Stimulated activated CD4-positive, alpha-beta T cell treated with anti-CD3 and anti-CD28 coated beads, TNF-alpha, amount 100 ng/mL, for 1 hour (primary cell): ENCODE measurements at places on chromosomes 16 and 17.

- DNase-seq = no peak
Measured at GRCh38 chr16:72749091-72749490, 298.8 kb downstream of the ZFHX3 start.

DNA sequence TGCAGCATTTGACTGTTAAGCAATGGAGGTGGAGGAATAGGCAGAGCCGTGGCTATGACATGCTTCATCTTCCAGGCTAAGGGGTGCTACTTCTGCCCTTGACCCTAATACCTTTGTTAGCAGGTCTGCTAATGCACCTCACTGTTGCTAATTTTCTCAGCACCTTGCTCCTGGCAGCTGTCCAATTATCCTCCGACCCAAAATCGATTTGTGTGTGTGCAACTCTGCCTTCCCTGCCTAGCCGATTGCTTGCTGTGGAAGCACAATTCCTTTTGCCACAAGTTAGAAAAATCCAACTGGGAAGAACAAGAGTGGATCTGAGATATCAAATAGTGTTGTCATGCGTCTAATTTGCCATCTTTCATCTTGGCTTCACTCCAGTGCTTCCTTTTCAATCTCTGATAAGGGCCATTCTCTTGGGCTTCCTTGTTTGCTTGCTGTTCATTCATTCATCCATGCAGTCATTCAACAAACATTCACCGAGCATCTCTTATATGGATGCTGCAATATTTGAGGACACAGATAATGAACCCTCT lies 422.8 kb downstream of the RBFOX1 start:
- DNase-seq = no peak

GRCh38 chr16:49742428-49743202 lies 113.3 kb downstream of the ZNF423 start:
- DNase-seq = no peak

DNA sequence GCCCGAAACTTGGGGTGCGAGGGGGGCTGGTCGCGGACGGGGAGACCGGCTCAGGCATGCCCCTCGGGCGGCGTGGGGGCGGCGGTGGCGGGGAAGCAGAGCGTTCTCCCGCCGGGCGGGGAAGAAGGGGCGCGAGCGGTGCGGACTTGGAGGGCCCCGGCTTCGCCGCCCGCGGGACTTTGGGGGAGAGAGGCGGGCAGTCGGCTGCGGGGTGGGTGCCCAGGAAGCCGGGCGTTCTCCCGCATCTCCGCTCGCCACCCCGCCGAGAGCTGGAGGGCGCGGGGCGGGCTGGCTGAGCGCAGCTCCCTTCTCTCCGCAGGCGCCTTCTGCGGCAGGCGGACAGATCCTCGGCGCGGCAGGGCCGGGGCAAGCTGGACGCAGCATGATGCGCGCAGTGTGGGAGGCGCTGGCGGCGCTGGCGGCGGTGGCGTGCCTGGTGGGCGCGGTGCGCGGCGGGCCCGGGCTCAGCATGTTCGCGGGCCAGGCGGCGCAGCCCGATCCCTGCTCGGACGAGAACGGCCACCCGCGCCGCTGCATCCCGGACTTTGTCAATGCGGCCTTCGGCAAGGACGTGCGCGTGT lies 772 bp downstream of the NTN1 start:
- no peak for DNase-seq

GRCh38 chr17:8522577-8522976 lies 86.9 kb downstream of the NDEL1 start:
- DNase-seq = no peak

GRCh38 chr17:6047966-6048365 lies 22.2 kb upstream of the WSCD1 start:
- DNase-seq = no peak

- DNase-seq = no peak
Measured at GRCh38 chr16:1817716-1818115, 8.9 kb downstream of the HAGH start.

GRCh38 chr17:70307430-70308225 lies 138.3 kb downstream of the KCNJ2 start:
- no peak for DNase-seq

GRCh38 chr17:70373369-70373768 lies 204.0 kb downstream of the KCNJ2 start:
- no peak for DNase-seq

DNA sequence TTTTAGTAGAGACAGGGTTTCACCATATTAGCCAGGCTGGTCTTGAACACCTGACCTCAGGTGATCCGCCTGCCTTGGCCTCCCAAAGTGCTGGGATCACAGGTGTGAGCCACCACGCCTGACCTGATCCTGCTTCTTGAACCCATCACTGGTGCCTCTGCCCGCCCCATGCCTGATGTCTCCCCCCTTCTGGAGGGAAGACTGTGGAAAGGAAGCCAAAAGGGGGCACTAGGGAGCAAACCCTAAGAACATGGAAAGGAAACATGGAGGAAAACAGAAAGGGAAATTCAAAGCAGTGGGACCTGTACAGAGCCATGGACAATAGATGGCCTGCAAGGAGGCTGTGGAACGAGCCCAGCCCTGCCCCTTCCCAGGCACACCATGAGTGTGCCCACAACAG lies 31.1 kb upstream of the FASN start:
- DNase-seq = no peak

GRCh38 chr16:58511933-58512815 lies 3.1 kb upstream of the SETD6 start:
- DNase-seq = peak; percentile 88

- no peak for DNase-seq
Measured at GRCh38 chr16:4714996-4715395, 19.1 kb downstream of the ANKS3 start.

DNA sequence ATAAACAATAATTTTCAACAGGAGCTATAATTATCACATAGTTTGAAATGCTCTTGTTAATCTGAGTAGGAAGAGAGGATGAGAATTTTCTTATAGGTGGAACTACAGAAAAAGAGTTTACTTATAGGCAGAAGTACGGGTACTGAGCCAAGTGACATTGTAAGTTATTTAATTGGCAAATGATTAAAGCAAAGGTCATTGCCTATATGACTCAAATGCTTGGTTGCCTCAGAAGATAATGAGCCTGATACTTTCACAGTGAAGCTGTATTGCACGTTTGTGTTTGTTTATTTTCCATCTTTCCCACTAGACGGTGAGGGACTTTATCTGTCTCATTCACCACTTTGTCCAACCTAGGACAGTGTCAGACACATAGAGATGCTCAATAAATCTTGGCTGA lies 749.3 kb downstream of the MAF start:
- no peak for DNase-seq

- no peak for DNase-seq
Measured at GRCh38 chr16:85200471-85201278, 88.4 kb upstream of the CIBAR2 start.

- no peak for DNase-seq
Measured at GRCh38 chr17:46180892-46181274, 12.3 kb downstream of the KANSL1 start.

DNA sequence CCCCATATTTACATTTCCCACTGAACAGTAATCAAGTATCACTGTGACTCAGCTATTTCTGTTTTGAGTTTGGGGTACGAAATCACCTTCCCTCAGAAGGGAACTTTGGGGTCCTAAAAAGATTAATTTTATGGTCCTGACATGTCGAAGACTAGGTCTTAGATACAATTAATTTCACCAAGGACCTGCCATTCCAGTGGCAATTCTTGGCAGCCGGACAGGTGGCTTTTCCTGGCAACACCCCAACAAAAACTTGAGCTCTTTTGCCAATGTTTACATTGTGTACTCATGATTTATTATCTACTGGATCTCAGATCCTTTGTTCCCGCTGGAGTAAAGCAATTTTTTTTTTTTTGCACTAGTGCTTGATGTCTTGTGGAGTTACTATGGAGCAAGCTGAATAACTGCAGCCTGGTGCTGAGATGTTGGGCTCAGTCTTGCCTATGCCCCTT lies 14.4 kb downstream of the SLFN5 start:
- DNase-seq = no peak

GRCh38 chr17:31830971-31831858 lies 27.8 kb downstream of the COPRS start:
- DNase-seq = no peak

DNA sequence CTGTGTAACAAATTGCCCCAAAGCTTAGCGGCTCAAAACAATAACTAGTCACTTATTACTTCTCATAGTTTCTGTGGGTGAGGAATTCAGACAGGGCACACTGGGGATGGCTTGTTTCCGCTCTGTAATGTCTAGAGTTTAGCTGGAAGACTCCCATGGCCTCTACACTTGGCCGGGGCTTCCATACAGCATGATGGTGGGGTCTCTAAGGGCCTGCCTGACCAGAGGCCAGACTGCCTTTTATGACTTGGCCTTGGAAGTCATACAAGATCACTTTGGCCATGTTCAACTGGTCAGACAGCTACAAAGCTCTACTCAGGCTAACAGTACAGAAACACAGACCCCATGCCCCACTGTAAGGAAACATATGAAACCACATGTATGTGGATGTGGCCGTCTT lies 8.2 kb downstream of the GLP2R start:
- DNase-seq = no peak

- DNase-seq = no peak
Measured at GRCh38 chr17:1158879-1159278, 20.9 kb downstream of the ABR start.

DNA sequence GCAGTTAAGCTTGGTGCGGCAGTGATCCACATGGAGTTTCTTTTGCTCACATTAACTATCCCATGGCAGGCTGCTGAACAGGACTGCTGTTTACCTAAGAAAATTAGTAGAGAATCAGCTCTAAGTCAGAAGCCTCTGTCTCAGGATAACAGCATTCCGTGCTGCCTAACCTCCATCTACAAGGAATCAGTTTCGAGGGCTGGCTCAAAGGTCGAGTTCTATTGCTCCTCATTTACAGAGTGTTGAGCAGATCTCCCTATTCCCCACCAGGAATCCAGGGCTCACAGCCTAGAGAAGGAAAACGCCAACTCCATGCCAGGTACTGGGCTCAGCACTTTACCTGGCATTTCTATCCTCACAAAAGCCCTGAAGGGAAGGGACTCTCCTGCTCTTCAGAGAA lies 9.9 kb downstream of the GINS2 start:
- no peak for DNase-seq

- DNase-seq = no peak
Measured at GRCh38 chr16:15037003-15037402, 18.9 kb downstream of the NTAN1 start.

GRCh38 chr16:2952679-2953078 lies 11.4 kb upstream of the KREMEN2 start:
- DNase-seq = no peak

- no peak for DNase-seq
Measured at GRCh38 chr17:39775031-39775430, 37.3 kb downstream of the GRB7 start.

DNA sequence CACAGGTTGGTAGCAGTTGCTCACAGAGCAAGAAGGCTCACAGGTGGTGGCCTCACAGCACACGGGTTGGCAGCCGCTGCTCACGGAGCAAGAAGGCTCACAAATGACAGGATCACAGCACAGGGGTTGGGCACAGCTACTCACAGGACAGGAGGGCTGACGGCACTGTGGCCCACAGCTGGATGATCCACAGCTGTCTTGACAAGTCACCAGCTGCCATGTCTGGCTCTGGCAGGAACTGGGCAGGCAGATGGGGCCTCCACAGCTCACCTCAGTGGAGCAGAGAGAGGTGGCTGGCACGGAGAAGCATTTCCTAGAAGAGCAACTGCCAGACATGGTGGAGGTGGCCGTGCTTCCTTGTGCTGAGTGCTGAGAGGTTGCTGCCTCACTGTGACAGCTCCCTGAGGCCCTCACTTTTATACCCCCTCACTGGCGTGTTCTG lies at the start of gene KRTAP16-1:
Gene KRTAP16-1, minus strand, starts transcription at position 392 of the 442 bp plus-strand sequence. Its CDS starts 56 bp downstream, at position 336.
- peak; percentile 18 for DNase-seq

DNA sequence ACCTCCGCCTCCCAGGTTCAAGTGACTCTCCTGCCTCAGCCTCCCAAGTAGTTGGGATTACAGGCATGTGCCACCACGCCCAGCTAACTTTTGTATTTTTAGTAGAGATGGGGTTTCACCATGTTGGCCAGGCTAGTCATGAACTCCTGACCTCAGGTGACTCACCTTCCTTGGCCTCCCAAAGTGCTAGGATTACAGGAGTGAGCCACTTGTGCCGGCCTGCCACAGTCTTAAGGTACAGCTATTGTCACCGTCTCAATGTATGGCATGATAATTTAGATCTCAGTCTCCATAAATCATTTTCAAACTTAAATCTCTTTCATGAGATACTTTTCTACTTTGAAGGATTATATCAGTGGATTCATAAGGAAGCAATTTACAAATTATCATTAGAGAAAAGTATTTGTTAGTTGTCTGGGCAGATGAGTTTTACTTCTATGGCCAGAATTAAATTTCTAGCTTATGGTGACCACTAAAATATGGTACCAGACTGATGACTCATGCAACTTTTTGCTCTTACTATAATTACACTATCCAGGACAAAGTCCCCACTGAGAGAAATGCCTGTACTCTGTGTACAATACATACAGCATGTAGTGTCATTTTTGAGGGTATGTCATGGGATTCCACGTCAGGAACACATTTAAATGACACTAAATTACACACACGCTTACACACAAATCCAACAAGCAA lies 1230.3 kb upstream of the GOT2 start:
- DNase-seq = no peak

GRCh38 chr16:63195336-63195735 lies 1159.1 kb upstream of the CDH8 start:
- DNase-seq = no peak

DNA sequence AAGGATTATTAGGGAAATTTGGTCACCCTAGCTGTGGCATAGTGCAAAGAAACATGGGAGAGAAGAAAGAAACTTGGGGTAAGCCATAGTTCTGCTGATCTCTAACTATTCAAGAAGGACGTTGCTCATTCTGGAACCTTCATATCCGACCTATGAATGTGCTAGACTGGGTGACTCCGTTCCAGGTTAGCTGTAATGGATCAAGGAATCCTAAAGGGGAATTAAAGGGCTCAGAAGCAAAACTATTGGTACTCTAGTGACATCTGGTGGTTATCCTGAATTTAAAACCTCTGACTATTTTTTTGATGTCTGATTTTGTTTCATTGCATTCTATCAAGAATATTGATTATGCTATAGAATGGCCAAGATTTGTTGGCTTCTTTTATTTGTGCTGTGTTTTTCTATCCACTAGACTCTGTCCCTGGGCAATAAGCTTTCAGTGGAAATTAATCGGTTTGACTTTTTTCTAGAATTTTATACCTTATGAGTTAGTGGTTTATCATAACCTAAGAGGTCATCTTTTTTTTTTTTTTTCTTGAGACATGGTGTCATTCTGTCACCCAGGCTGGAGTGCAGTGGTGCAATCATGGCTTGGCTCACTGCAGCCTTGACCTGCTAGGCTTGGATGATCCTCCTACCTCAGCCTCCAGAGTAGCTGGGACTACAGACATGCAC lies 19.5 kb downstream of the PCTP start:
- DNase-seq = no peak

GRCh38 chr17:15260376-15261257 lies 4.5 kb downstream of the PMP22 start:
- DNase-seq = peak; percentile 7

DNA sequence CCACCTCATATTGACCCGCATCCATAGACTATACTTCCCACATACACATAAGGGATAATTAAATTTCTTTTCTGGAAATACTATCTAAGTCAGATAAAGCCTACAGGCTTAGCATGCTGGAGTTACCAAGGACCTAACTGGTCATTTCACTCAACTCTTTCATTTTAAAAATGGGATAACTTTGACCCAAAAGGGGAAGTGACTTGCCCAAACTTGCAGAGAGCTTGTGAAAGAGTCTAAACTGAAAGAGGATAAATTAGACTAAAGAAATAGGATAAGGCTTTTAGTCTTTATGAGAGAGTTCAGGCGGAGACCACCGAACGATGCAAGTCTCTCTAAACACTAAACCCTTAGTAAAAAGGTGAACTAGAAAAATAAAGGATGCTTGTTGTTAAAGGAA lies 3.9 kb upstream of the KRT33A start:
- no peak for DNase-seq
